Activated CD4-positive, alpha-beta T cell treated with anti-CD3 and anti-CD28 coated beads, Interleukin-2, amount 50 U/mL, for 24 hours (primary cell): ENCODE measurements at places on chromosomes 12 and 14.

DNA sequence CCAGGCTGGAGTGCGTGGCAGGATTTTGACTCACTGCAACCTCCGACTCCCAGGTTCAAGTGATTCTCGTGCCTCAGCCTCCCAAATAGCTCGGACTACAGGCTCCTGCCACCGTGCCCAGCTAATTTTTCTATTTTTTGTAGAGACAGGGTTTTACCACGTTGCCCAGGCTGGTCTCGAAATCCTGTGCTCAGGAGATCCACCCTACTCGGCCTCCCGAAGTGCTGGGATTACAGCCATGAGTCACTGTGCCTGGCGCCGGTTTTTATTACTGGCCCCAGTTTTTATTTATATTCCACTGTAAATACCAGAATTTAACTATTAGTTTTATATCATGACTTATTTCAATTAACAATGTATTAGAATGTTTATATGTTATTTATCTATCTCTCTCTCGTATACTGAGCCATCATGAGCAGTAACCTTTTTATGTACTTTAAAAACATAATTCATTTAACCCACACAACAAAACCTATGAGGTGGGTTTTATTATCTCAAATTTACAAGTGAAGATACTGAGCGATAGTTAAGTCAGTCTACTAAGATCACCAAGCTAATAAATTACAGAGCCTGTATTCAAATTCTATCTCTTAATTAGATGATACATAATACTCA, 47.8 kb downstream of the HECTD1 start:
- DNase-seq: no peak

DNA sequence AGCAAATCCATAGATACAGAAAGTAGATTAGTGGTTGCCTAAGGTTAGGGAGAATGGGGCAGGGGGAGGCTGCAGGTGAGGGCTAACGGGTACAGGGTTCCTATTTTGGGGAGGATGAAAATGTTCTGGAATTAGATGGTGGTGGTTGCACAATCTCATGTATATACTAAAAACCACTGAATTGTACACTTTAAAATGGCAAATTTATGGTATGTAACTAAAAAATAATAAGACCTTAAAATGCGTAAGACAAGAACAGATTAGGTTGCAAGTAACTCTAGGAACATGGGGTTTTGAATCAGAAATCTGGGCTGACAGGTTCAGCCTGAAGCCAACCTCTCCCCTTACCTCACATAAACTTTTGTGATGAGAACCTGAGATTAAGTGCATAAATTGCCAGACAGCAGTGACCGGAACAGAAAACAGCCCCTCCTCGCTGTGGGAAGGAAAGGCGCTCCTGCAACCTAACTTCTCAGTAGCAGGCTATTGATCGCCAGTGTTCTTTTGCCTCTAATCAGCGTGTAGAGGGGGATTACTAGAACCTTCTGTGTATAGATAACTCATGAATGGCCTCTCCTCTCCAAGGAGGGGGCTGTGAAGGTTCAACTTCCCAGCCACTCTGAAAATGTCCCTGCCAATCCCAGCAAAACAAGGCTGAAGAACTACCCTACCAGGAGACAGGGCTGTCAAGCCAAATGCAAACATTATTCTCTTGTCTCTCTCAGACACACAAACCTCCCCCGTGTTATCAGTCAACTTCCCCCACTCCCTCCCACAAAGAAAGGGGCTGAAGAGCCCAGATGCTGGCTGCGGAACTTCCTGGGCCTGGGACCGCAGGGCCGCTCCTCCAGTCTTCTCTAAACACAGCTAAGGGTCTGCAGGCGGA, 1.9 kb downstream of the SSH1 start:
- no peak for DNase-seq

GRCh38 chr14:39628087-39628486, 195.9 kb upstream of the FBXO33 start:
- DNase-seq: no peak

- DNase-seq: peak; percentile 36
Observed at GRCh38 chr12:122422730-122423257, 325 bp upstream of the CLIP1 start.

GRCh38 chr14:23009939-23010726, at the start of gene C14orf93:
Gene C14orf93, minus strand, starts transcription at chr14:23010143. Its CDS starts 11,120 bp downstream, at chr14:22999023.
- DNase-seq: peak; percentile 71

DNA sequence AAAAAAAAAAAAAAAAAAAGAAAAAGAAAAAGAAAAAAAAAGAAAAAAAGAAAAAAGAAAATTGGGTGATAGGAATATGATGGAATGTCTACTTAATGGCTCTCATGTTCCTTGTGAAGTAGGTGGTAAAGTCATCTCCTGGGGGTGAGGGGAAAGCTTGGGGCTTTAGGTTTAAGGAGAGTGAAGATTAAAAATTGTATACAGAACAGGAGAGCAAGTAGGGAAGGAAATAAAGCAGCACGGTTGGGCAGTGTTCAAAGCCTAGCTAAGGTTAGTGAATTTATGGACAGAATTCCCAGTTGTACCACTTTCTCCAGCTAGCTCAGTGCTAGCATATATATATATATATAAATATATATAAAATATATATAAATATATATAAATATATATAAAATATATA, 40.0 kb upstream of the SLC2A13 start:
- DNase-seq: no peak

DNA sequence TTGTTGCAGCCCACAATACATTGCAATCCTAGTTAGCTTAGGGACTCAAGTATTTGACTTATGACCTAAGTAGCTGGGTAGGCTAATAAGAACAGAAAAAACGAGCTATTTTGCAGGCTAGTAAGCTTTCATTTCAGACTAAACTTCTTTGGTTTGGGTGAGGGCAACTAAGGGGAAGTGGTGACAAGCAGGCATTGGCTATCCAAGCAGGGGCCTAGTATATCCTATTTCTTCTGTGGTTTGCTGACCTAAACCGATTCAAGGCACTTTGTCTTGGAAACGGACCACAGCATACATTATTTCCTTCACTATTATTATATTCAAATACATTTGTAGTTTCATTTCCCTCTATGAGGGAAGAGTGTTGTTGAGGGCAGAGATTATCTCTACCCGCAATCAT, 21.6 kb upstream of the SLC5A8 start:
- no peak for DNase-seq

DNA sequence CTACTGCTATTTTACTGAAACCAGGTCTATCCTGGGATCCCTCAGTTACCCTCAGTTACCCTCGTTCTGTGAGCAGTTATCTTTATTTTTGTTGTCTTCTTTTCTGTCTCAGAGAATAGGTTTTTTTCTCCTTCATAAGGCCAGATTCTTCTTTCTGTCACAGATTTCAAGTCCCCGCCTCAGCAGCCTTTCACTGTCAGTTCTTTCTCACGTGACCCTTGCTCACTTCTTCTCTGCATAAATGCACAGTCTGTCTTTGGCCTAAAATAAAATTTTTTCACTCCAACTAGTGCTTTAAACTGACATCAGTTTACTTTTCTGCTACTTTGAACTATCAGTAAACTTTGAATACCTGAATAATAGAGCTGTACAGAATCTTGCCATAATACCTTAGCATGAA, 299.7 kb downstream of the ERC1 start:
- DNase-seq: no peak

DNA sequence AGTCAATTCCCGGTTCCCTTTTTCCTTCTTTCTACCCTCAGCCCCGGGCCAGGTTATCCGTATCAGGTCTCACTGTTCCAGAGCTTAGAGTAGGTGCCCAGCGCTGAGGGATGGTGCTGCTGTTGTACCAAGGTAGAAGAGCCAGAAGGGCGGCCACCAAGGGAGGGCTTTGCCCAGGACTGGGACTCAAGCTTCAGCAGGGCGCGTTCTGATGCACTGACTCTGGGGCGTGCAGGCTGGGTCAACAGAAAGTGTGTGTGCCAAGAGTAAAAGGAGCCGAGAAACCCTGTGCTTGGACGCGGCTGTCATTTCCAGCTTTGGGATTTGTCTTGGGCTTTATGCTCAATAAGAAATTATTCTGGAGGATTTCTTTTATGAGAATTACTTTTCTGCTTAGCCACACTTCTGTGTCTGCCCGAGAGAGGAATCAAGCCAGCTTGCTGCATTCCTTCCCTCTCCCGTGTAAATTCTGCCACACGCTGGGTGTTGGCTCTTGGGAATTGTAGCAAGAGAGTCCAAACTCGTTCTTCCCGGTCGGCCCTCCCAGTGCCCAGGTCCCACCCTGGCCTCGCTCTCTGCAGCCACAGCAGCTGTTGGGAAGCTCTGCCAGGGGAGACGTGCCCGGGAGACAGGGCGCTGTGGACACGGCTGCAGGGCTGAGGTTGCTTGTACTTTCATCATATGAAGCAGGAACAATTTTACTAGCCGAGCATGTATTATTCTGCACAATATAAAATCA, 98.0 kb downstream of the FBXL14 start:
- no peak for DNase-seq

GRCh38 chr12:63916561-63917476, 72.3 kb downstream of the SRGAP1 start:
- no peak for DNase-seq

- no peak for DNase-seq
Observed at GRCh38 chr12:103978384-103978982, 12.8 kb downstream of the TDG start.

- no peak for DNase-seq
Observed at GRCh38 chr14:64878837-64879634, 671 bp downstream of the SPTB start.

GRCh38 chr12:28130234-28130624, 60.0 kb upstream of the CCDC91 start:
- no peak for DNase-seq

DNA sequence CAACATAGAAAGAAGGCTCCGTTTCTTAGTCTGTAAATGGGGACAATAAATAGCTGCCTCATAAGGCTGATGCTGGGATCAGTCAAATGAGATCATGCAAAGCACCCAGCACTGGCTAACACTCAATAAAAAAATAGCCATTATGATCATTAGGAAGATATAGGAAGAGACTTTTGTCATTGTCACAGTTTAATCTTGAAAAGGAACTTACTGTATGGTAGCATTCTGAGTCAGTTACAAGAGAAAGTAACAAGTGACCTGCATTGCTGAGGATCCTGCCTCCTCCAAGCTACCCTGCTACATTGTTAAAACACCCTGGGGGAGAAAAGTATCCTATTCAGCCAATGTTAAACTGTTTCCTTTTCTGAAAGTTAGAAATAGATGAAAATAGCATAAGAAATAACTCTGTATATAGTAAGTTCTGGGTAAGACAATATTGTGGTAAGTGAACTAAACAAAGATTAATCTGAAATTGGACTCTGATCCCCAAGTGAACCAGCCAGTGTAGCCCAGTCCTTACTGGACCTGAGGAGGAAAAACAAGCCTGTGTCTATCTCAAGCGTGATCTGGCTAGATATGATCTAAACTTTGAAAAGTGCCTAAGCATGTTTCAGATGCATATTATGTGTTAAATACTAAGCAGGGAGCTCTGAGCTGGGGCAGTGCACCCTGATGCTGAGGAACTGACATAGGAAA, 3.6 kb upstream of the NUDT4 start:
- no peak for DNase-seq

GRCh38 chr12:1470051-1470450, 124.3 kb downstream of the FBXL14 start:
- DNase-seq: no peak

DNA sequence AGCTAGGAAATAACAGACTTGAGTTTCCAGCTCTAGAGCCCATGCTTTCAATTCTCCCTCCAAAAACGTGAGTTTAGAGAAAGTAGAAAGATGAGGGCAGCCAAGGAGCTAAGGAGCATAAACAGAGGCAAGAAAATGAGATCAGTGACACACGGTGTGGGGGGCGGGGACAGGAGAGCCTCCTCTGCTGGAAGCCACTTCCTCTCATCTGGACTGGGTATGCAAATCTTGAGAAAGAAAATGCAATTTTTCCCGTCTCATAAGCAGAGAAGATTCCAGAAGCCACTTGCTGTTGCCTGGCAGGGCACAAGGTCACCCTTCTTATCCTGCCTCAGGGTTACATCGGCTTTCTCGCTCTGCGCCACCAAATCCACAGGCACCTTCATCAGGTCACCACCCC, 6.0 kb downstream of the OR10P1 start:
- no peak for DNase-seq

DNA sequence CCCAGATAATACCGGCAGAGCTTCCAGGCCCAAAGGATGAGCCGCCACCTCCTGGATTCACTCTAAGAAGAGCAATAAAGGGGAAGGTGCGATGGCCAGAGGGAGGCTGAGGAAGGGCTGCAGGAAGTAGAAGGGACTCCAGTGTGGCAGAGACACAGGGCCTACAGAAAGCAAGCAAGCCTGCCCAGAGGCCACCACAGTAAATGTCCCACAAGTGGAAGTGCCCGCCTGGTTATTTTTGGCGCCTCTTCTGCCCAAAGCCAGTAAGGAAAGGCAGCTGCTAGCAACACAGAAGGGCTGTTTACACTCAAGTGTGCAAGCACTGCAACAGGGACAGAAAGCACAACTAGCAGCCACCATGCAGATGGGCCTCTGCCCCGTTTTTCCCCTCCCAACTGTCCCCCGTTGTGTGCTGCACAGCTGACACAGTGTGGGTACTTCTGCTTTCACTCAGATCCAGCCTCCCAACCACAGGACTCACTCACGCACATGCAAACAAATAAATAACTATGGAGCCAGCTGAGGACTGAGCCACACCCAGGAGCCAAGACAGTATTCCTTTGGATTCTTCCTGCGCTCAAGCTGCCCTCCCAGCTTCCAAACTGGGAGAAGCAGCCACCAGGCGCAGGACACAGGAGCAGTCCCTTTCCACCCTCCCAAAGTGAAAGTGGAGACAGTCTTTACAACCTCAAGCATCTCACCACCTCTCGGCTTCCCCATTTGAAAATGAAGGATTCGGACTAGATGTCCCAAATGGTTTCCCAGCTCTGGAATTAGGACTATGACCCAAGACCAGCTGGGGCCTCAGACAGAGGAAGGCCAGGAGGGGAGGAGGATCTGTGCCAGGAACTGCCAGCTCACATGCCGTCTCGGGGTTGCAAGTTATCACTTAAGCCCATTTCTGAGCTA, 40.0 kb upstream of the PNMA1 start:
- DNase-seq: peak; percentile 47

GRCh38 chr12:90501412-90501811, 453.6 kb downstream of the CCER1 start:
- DNase-seq: no peak

- DNase-seq: no peak
Observed at GRCh38 chr12:87853448-87854003, 175.7 kb downstream of the C12orf50 start.

DNA sequence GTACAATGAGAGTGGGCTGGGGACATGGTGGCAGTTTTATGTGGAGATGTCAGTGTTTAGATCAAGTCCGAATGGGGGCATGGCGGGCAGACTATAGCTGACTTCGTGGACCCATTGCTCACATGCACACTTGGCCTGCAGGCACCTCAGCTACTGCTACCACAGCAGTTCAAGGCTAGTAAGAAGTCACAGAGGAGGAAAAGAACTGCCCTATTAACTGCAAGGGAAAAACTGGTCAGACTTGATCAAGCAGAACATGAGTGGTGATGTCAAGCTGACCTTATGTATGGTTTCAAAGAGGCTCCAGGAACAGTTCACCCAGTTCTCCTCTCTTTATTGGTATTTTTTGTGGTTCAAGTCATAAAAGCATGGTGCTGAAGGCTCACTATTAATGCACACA, 30.2 kb upstream of the FRS2 start:
- DNase-seq: no peak

GRCh38 chr12:9143929-9144729, 28.4 kb upstream of the A2M start:
- DNase-seq: no peak

- no peak for DNase-seq
Observed at GRCh38 chr14:62432955-62433354, 612.3 kb downstream of the KCNH5 start.
